ENCODE measurements at places on chromosomes 6 and 20.

- no peak for DNase-seq
Measured at GRCh38 chr20:839015-839414, 5.5 kb downstream of the FAM110A start.

DNA sequence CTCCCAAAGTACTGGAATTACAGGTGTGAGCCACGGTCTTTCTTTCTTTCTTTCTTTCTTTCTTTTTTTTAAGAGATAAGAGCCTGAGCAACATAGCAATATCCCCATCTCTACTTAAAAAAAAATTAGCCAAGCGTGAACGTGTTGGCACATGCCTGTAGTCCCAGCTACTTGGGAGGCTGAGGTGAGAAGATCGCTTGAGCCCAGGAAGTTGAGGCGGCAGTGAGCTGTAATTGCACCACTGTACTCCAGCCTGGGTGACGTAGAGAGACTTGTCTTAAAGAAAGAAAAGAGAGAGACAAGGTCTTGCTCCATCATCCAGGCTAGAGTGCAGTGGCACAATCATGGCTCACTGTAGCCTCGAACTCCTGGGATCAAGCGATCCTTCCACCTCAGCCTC, 162.0 kb upstream of the MLN start:
- DNase-seq, result no peak

GRCh38 chr20:50005471-50005981, 22.7 kb downstream of the SNAI1 start:
- DNase-seq, result no peak

DNA sequence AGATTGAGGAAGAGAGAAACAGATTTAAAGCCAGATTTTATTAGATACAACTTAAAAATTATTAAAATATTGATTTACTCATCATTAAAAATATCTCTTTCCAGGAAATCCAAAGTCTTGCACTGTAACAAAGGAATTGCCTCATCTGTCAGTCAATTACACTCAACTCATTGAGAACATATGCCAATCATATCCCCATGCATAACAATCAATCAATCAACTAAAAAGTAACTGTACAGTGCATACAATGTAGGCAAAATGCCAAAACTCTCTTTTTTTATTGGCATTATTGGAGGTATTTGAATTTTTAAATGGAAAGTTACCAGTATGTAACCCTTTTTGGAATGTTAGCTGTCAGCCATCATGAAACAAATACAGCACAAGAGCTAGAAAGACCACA, 45.3 kb upstream of the FAM83B start:
- DNase-seq, result no peak

DNA sequence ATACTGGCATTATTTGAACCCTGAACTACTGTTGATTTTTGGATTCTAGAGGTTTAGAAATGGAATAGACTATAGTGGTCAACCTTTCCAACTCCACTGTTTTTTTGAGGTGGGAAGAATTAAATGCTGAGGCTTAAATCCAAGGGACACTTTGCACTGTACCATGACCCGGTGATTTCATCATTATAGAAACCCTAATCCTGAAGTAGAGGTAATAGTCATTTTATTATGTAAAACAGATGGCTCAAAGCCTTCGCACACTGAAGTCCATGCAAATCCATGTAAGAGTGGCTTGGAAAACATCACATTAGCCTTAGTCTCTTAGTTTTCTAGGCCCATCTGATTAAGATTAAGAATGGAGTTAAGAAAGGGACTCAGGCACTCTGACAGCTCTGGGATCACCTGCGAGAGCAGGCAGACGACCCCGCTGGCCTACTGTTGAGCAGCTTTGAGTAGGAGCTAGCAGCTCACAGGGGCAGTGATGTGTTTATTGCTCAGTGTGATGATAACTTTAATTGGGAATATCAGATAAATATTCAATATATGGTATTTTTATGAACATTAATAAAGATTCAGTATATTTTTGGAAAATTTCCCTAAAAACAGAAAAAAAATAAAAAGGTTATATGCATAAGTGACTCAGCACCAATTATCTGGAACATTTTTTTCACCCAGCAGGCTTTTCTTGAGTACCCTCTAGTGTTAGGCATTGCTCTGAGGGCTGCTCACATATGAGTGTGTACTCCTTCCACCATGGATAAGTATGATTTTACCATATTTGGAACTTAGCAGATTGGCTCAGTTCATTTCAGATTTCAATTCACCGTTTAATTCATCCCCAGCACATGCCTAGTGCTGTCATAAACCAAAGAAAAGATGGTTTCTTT, 13.4 kb downstream of the SLX4IP start:
- DNase-seq, result no peak

DNA sequence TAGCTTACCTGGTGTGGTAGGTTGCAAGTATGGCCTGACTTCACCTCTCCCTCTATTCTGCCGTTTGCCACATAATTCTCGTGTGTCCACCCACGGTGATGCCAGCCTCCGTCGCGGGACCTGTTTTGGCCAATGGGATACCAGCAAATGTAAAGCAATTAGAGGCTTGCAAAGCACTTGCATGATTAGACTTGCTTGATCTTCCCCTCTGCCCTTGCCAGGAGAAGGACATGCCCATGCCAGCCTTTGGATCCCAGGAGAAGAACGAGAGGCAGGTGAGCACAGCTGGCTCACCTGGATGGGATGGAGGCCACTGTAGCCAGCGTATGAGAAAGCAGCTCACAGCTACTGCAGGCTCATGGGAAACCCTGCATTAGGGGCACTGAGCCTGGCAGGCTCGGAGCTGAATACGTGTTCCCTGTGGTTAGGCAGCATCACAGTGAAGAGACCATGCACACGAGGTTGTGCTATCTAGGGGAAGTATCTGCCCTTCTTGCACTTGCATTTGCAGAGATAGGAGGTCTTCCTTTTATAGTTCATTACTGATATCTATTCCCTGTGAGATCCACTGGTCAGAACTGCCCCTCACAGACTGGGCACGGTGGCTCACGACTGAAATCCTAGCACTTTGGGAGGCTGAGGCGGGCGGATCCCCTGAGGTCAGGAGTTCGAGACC, 62.4 kb downstream of the TMEM242 start:
- DNase-seq, result no peak
